ENCODE measurements at places on chromosomes 2 and 18.

DNA sequence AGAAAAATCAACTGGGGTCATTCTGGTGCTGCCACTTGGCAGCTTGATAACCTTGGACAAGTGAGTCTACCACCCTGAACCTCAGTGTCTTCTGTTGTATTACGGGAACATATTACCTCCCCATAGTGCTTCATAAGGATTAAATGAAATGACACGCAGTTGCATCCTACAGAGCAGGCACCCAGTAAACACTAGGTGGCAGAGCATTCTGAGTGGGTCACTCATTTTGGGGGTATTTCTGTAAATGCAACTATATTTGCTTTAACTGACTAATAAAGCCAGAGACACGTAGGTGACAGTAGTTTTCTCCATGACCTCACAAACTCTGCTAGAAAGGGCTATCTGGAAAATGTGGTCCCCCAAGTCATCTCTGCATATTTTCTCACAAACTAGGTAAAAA lies 4.7 kb downstream of the CD226 start:
- DNase-seq = no peak

- DNase-seq = no peak
These were observed 130.6 kb downstream of the COL6A3 start for GRCh38 chr2:237283131-237283928.

DNA sequence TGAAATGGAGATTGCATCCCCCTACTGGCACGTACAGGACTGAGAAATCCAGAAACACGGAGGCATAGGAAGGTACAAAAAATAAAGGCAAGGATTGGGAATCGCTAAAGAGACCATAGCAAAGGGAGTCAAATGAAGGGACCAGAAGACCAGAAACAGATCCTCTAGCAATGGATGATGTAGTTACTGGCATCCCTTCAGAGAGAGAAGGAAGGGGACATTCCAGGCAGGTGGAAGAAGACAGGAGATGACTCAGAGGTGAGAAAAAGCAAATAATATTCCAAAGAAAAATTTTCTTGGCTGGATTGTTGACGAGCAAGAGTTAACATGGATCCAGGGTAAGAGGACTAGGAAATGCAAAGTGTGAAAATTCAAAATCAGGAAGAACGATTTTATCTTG lies 78.4 kb upstream of the FZD7 start:
- DNase-seq = no peak

GRCh38 chr2:16617282-16618266 lies 48.1 kb downstream of the CYRIA start:
- no peak for DNase-seq

DNA sequence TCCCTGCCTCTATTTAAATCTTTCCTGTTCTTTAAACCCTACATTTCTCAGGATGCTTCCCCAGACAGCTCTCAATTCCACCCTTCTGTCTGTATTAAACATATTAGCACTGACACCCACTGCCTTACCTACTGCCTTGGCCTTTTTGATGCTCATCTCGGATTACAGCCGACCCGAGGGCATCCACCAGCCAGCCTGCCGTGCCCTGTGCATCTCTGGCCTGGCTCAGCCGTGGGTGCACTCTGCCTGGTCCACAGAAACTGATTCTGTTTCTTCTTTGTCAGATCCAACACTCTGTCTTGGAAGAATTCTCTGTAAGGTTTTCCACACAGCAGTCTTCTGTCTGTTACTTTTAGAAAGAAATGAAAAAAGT lies 27.2 kb downstream of the TANC1 start:
- DNase-seq = no peak

DNA sequence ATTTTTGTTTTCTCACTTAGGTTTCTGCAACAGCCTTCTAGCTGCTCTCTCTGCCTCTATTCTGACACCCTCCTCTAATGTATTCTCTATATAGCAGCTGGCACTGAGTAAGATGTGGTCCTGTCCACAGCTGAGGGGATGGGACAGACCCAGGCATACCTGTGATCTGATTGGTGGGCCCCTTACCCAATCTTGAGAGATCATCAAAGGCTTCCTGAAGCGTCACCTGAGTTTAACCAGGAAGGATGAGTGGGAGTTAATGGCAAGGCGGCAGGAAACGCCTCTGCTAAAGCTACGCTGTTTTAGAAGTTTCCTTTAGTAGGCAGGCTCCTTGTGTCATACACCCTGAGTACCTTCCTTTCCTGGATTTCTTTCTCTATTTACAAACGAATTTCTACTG lies 5.7 kb upstream of the TET3 start:
- no peak for DNase-seq

DNA sequence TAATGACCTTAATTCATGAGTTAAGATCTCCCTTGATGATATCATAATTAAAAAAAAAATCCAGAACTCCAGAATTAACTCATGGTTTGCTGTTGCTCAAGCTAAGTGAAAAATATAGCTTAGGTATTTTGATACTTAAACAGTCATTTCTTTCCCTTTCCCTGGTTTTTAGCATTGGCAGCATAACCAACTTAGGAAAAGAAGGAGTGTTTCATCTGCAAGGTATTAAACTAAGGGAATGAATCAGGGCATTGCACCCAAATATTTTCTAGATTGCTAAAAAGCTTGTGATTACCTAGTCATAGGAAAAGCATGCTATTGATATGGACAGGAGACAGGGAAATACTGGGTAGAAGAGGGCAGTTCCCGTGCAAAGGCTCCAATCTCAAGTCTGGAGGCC lies 207.2 kb downstream of the LRP1B start:
- no peak for DNase-seq

GRCh38 chr2:8956774-8957173 lies 46.7 kb downstream of the MBOAT2 start:
- no peak for DNase-seq

DNA sequence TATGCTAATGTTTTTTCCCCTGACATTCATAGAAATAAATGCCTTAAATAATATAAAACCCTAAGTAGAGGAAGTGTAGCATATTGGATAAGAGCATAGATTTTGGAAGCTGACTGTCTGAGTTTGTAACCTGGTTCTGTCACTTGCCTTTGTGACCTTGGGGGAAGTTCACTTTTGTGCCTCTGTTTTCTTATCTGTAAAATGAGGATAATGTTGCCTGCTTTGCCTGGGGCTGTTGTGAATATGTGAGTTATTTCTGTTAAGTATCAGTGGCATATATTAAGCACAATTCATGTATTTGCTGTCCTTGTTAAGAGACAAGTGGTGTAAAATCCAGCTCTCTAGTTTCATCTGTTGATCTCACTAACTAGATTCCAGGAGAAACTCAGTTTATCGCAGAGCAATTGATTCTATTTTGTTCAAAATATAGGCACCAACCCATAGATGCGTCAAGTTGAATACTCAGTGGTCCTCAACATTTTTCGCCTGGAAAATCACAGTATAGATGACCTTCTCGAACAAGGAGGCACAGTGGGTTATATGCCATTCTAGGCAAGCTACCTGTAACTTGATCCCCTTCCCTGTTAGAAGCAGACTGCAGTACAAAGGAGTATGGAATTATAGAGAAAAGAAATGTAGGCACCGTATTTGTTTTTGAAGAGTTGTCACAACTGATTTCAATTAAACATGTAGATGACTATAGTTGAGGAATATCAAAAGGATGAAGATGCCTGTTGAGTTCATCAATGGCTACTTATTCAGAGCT lies 67.0 kb downstream of the SOCS6 start:
- DNase-seq = no peak

DNA sequence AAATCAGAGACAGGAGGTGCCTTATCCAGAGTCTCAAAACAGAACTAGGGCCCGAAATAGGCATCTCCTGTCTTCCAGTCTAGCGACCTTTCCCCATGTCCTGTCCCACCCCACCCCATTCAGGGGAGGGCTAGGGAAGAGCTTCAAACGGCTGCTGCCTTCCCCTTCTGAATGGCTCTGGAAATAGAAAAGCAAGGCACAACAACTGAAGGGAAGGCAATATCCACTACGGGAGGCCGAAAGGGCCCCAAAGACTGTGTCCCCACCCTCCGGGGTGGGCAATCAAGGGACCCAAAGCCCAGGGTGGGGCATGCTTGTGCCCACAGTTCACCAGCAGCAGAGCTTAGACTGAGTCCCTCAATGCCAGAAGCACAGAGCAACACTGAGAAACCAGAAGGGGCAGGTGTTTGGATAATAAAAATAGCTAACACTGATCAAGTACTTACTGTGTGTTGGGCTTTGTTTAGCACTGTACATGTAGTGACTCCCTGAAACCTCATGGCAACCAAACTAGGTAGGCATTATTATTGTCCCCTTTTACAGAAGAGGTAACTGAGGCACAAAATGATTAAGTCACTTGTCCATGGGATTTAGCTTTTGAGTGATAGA lies 38.5 kb downstream of the CYRIA start:
- no peak for DNase-seq

Measured in pulmonary artery endothelial cell (primary cell).